GM06990 (cell line): ENCODE measurements at places on chromosomes 13 and 19.

DNA sequence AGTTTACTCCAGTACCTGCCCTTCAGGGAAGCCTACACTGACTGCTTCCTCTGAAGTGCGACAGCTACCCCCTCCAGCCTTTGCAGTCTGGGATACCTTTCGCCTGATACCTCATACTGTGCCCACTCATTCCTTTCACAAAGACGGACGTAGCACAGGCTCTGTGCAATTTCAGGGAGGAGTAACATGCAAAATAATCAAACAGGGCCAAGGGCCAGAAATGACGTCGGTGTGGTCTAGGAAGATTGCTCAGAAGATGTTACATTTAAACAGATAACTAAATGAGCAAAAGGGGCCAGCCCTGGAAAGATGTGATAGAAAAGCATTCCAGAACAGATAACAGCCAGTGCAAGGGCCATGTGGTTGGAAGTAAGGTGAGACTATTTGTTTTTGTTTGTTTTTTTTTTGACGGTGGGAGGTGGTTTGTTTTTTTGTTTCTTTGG is 6.6 kb upstream of the DDX39A start:
- DNase-seq = no peak

DNA sequence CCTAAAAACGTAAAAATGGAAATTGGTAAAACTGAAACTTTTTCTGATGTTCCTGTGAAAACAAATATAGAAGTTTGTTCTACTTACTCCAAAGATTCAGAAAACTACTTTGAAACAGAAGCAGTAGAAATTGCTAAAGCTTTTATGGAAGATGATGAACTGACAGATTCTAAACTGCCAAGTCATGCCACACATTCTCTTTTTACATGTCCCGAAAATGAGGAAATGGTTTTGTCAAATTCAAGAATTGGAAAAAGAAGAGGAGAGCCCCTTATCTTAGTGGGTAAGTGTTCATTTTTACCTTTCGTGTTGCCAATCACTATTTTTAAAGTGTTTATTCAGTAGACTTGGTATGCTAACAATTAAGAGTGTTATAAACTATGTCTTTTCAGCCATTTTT is 25.6 kb downstream of the BRCA2 start:
- no peak for DNase-seq

- no peak for DNase-seq
These were observed 52.4 kb downstream of the TEX29 start for GRCh38 chr13:111372651-111373425.

DNA sequence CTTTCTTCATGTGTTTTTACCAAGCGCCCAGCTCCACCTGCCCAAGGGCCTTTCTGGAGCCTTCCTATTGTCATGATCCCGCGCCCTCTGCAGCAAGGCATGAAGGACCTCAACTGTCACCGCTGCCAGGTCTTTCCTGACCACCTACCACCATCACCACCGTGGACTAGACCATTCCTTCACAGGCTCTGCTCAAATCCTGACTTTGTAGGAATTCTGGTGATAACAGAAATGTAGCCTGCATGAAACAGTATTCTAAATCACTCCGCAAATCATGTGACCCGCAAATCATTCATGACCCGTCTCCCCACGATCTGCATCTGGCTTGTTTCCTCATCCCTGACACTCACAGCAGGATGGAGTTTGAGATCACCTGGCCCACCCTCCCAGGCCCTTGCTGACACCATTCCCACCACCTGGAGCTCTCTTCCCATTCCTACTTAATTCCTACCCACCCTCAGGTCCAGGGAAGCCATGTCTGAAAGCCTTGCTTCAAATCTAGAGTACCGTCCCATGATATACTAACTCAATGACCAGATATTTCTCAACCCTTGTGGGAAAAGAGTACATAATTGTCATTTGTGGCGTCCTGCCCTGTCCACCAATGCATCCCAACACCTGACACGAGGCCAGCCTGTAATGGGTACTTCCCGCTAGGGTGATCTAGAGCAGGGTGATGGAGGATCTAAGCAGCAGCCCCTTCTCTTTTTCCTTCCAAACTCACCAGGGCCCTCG is 1.3 kb downstream of the UBE2S start:
- no peak for DNase-seq

GRCh38 chr13:28044608-28045007 is 55.8 kb downstream of the FLT3 start:
- DNase-seq = no peak

DNA sequence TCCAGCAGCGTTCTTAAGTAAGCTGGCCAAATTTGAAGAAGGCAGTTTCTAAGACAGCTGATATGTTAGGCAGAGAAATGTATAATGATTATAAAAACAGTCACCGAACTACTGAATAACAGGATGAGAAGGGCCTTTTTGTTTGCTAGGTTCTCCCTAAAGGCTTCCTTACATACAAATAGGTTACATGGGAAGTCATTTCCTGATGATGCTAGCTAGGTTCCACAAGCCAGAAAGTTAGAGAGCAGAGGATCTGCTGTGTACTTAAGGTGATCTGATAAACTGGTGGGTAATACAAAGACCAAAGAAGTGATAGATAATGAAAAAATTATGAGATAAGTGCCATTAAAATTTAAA is 139.7 kb downstream of the VWA8 start:
- no peak for DNase-seq

- peak; percentile 65 for DNase-seq
These were observed 949 bp downstream of the RAB3A start for GRCh38 chr19:18202778-18203407.

DNA sequence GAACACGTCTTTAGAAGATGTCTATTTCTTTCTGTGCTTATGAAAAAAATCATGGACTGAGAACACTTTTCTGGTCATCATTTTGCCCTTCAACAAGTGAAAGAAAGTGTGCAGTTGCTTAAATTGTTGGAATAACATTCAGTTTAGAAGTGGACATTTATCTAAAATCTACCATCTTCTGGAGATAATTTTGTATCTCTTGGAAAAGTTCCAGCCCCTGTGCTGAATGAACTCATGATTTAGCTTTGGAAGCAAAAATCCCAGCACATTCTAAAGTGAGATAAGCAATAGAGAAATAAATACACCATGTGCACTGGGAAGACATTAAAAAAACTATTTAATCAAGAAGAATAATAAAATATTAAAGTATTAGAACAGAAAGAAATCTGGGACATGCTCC is 1420.8 kb upstream of the SLC10A2 start:
- no peak for DNase-seq

- no peak for DNase-seq
These were observed 18.2 kb downstream of the ARHGAP33 start for GRCh38 chr19:35793381-35794165.

DNA sequence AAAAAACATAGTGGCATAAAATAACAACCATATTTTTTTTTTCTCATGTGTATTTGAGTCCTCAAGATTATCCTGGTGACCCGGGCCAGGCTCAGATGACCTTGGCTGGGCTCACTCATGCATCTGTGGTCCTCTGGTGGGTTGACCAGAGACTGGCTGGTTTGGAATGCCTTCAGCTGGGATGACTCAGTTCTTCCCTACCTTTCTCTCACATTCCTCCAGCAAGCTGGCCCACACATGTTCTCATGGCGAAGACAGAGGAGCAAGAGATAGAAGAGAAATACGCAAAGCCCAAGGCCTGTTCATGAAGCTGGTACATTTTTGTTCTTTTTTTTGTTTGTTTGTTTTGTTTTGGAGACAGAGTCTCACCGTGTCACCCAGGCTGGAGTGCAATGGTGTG is 14.3 kb upstream of the ZNF541 start:
- no peak for DNase-seq

GRCh38 chr13:111304041-111304544 is 16.3 kb upstream of the TEX29 start:
- DNase-seq = peak; percentile 43

- no peak for DNase-seq
These were observed 71.2 kb upstream of the STK24 start for GRCh38 chr13:98648141-98648540.

DNA sequence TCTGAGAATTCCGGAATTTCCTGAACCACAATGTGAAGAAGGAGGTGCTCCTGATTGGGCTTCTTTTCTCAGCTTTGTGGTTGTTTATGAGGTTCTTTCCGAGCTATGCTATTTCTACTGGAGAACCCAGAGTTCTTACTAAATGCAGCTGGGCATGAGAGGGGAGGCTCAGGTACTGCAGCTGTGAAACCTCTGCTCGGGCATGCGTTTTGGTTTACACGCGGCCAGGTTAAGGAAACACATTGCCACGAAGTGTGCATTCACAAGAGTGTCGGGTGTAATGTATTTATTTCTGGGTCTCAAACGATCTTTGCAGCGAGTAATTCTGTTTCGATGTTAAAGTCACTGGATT is 661 bp upstream of the MIR17HG start:
- DNase-seq = peak; percentile 68

GRCh38 chr13:65915195-65915594 is 1314.9 kb downstream of the PCDH9 start:
- no peak for DNase-seq

DNA sequence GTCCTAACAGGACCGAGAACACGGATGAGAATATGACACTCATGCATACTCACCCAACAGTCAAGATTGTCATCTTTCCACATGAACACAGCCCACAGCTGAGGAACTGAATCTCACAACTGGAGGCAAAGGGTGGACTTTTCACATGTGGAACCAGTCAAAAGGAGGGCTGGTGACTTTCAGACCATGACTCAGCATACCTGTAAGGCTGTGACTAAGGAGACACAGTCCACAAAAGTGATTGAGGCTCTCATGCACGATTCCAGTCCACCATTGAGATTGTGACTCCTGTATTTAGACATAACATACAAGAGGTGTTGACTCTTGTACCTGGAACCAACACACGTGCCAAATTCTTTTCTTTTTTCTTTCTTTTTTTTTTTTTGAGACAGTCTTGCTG is 40.0 kb downstream of the ZNF729 start:
- DNase-seq = no peak

DNA sequence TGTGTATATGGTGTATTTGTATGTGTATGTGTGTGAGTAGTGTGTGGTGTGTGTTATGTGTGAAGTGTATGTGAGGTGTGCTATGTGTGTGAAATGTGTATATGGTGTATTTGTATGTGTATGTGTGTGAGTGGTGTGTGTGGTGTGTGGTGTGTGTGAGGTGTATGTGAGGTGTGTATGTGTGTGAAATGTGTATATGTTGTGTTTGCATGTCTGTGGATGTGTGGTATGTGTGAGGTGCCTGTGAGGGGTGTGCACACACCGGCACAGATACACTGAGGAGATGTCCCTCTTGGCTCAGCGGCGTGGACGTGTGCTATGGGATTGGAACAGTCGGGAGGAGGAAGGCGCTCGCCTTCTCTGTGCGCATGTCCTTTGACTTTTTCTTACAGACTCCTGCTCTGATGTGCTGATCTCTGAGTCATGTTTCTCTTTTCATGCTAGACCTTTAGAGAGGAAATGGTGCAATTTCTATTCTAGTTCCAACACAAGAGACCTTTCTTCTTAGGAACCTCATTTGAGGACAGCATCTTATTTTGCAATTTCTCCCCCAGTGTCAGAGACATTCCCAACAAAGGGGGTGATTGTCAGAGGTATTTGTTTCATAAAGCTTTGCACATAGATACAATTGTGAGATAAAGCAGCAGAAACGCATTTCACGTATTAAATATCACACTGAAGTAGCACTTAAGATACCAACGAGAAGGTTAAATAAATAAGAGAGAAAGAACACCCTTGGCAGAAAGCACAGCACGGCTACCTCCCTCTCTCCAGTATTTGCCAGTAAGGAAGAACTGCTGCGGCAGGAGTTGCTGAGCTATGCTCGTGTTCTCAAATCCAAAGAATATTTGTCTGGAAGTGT is 11.3 kb upstream of the TNFRSF19 start:
- DNase-seq = peak; percentile 49

DNA sequence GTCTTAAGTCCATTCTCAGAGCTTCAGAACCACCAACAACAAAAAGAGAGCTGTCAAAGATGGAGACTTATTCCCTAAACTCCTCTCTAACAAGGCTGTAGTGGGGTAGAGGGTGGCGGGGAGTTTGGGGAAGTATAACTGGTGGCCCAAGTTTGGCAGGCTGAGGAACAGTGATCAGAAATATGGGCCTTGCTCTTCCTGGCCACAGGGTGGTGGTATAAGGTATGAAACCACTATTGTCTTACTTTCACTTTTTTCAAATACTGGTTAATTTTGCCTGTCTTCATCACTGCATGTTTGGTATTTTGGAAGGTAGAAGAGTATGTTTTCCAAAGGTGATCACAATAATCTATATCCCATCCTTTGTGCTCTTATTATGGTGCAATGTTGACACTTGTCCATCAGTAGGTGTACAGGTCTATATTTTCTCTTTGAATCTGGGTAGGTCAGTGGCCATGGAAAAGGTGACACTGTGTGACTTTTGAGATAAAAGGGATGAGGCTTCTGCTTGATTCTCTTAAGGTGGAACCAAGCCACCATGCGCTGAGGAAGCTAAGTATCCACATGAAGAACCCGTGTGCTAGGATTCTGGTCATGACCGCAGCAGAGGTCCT is 23.2 kb upstream of the GPC5 start:
- no peak for DNase-seq

GRCh38 chr19:17327654-17328516 is 6.8 kb downstream of the ANO8 start:
- DNase-seq = no peak

DNA sequence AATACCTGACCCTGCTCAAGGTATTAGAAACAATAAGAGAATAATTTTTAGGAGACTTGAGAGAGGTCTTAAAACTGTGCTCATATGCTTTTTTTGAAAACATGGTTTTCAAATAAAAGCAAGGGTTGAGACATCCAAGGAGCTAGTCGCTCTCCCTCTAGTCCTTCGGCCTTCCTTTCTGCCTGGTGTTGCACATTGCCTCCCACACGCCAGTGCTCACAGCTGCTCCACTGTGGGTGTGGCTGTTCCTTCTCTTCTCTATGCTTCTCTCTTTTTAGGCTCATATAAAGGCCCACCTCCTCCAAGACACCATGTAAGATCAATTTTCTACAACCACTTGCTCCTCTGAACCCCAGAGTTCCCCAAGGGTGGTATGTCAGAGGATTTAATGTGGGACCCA is 352.6 kb downstream of the ENOX1 start:
- DNase-seq = no peak

DNA sequence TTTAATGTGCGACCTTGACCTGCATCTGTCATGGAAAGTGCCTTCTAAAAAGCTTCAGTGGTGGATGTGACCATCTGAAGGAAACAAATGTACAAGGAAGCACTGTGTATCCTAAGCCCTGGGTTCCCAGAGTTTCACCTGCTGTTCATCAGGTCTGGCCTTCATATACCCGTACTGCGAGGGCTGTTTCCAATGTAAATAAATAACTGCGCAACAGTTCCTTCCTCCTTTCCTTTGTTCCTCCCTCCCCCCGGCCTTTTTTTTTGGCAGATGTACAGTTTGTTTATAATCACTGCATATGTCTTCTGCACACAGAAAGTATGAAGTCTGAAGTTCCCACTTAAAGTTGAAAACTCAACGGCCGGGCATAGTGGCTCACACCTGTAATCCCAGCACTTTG is 5.2 kb downstream of the FAAP24 start:
- no peak for DNase-seq
